ENCODE measurements at places on chromosomes 7 and 10. TPM values are rescaled to one million over a fixed set of nuclear protein-coding genes. Genes with fewer than 3 reads are reported as not detected.

DNA sequence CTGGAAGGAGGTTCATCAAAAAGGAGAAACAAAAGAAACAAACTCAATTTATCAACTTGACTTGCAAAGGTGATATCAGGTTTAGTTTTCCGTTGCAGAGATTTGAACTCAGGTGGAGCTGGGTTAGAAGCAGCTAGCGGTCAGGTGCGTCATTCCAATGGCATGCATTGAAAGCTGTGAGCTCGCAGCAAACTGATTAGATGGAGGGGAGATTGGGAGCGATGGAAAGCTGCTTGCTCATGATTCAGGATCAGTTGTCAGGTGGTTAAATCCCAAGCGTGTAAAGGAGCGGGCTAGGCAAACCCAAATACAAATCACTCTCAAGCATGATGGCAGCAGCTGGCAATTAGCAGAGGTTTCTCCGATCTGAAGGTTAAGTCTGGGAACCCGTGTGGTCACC is 49.3 kb upstream of the AFAP1L2 start:
- H3K36me3 ChIP-seq = peaks cover 29% of the 10 kb centered on the region
- DNase-seq = no peak
- no peak overlapping the region for H3K27ac ChIP-seq

- H3K27ac ChIP-seq = no peak overlapping the region
- DNase-seq = no peak
- no peak overlapping the region for H3K4me3 ChIP-seq
- no peaks in the 10 kb centered on the region for H3K36me3 ChIP-seq
These were observed 67.5 kb upstream of the INSIG1 start for GRCh38 chr7:155230169-155230593.

DNA sequence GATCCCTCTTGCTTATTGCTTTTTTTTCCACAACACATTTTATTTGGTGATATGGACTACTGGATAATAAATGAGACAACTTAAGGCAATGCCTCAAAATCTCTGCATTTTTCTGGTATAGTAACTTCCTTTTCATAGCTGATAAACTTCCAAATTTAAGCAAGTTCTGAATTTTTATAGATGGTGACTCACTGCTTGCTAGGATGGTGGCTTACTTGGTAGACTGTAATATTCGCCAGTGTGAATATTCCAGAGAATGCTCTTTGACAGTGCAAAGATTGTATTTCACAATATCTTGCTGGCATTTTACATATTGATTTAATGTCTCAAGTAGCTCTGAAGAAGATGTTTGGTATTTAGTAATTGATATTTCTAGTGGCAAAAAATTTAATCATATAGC is 472.4 kb downstream of the TFEC start:
- no peak for DNase-seq
- H3K27ac ChIP-seq = no peak overlapping the region
- no peak overlapping the region for H3K4me3 ChIP-seq
- no peaks in the 10 kb centered on the region for H3K36me3 ChIP-seq

DNA sequence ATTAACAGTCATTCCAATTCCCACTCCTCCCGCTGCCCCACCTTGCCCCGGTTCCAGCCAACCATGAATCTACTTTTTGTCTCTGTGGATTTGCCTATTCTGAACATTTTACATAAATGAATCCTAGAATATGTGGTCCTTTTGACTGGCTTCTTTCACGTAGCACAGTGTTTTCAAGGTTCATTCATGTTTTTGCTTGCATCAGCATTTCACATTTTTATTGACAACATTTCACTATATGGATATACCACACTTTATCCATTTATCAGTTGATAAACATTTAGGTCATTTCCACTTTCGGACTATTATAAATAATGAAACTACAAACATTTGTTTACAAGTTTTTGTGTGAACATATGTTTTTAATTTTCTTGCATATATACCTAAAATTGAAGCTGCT is 182.0 kb downstream of the ZNF248 start:
- no peaks in the 10 kb centered on the region for H3K4me1 ChIP-seq
- H3K27me3 ChIP-seq = no peaks in the 10 kb centered on the region
- no peak overlapping the region for H3K27ac ChIP-seq
- no peaks in the 10 kb centered on the region for H3K36me3 ChIP-seq
- H3K4me3 ChIP-seq = no peak overlapping the region
- no peak for DNase-seq

DNA sequence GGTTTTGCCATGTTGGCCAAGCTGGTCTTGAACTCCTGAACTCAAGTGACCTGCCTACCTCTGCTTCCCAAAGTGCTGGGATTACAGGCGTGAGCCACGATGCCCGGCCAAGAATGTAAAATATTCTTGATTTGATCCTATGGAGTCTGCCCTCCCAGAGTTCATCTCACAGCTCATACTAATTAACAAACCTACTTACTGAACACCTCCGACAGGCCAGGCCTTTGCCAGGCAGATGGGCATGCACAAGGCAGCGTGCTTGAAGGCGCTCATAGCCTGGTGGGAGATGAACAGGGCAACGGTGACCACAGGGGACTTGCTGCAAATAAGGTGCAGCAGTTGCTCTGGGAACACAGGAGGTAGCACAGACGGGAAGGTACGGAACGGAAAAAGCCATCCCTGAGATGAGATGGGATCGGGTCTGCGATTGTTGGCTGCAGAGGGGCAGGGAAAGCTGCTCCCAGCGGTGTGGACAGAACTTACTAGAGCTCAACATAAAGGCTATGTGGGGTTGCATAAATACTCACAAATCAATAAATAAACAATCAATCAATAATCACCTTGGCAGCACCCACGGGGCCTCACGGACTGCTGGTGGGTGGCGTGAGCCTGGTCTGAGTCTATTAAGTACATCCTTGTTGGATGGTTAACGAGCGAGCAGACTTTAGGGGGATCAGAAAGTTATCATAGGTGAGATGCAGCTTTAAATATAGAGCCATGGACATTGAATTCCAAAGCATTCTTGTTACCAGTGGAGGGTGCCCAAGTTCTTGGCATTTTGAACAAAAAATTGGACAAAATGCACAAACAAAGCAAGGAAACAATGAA is 4.7 kb downstream of the ACBD7 start:
- no peak overlapping the region for H3K4me3 ChIP-seq
- no peak for DNase-seq
- H3K27me3 ChIP-seq = peaks cover 6% of the 10 kb centered on the region
- H3K36me3 ChIP-seq = no peaks in the 10 kb centered on the region
- peaks cover 5% of the 10 kb centered on the region for H3K4me1 ChIP-seq
- H3K27ac ChIP-seq = no peak overlapping the region

Gene AMZ1
- total RNA-seq = not detected

Gene ORC5
- 35.8 TPM for total RNA-seq

Gene BEND7
- not detected for total RNA-seq

Gene NT5C2
- total RNA-seq = 51.8 TPM

All from activated CD4-positive, alpha-beta T cell treated with anti-CD3 and anti-CD28 coated beads, Interleukin-2, amount 10 ng/mL, durations not matched to agents 24 days and 14 days (primary cell).